ENCODE measurements at places on chromosomes 4 and X. TPM values are rescaled to one million over a fixed set of nuclear protein-coding genes. Genes with fewer than 3 reads are reported as not detected.

Gene MRPL1
- total RNA-seq: 23.4 TPM

Gene SMIM10L2A
- 0.11 TPM for total RNA-seq

Gene DEFB131A
- total RNA-seq: not detected

Gene NAP1L2
- total RNA-seq: 1.1 TPM

Gene NSUN7
- 0.62 TPM for total RNA-seq

Gene CSAG1
- not detected for total RNA-seq
